ENCODE measurements at places on chromosomes 1 and 21. TPM values are rescaled to one million over a fixed set of nuclear protein-coding genes. Genes with fewer than 3 reads are reported as not detected.

DNA sequence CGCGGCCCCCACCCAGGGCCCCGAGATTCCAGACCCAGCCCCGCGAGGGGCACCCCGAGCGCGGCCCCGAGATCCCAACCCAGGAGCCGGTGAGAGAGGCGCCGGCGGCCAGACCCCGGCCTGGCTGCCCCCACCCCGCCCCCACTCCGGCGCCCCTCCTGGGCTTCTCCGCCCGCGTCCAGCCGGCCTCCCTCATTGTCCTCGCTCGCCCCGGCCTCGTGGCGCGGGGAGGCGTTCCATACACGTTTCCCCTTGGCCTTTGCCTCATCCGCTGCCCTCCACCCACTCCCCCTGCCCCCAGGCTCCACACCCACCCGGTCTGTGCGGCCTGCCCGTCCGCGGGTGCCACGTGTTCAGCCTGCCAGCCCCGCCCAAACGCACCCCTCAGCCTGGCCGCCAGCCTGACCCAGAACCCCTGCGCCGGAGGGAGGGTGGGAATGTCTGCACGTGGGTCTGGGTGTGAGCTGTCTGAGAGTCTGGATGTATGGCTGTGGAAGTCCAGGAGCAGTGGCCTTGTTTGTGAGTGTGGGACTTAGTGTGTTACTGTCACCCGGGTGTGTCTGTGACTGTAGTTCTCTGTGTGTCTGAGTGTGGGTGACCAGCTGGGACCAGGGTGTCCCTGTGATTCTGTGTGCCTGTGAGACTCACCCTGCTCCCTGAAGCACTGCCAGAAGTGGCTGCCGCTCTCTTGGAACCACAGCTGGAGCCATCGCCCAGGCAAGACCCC is 681 bp downstream of the B4GALT2 start:
- H3K27ac ChIP-seq, result no peak overlapping the region
- peaks cover 17% of the 10 kb centered on the region for H3K36me3 ChIP-seq
- H3K4me3 ChIP-seq, result peak overlapping the region; percentile 95
- no peak for DNase-seq
- H3K27me3 ChIP-seq, result no peaks in the 10 kb centered on the region

DNA sequence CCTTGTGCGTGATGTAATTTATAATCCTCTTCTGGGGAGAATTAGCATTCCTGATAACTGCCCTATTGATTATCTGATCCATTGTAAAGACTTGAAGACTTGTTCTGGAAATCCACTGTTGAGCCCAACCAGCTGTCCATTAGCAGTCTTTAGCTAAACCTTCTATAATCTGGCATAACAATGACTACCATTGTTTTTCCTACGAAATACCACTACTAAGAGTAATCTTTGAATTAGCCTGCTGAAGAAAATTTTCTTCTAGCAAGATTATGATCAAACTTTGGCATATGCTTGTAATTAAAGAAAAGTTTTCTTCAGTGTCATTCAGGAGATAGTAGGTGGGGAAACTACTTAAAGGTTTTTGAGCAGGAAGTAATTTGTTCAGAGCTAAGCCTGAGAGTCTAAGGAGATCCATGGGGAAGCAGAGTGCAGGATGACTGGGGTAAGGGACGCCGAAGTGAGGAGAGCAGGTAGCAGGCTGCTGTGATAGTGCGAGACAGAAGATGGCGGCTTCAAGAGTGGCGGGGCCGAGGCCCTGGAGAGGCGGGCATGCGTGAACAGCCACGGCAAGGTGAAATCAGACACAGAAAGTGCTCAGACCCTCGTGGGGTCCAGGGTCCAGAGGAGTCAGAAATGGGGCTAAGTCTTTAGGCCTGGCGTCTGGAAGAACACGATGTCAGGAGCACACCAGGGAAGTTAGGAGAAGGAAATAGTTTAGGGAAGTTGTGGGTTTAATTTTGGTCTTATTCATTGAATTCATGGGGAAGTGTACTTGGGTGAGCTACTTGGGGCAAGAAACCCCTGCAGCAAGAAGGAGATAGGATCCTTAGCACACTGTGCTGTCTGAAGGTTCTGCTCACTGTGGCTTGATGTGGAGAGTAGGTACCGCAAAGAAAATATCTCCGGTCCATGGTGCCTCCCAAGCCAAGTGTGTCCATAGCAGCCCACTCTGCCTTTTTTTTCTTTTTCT is 112.6 kb upstream of the ADAR start:
- no peak overlapping the region for H3K4me3 ChIP-seq
- no peak for DNase-seq
- peaks cover 13% of the 10 kb centered on the region for H3K27me3 ChIP-seq
- H3K4me1 ChIP-seq, result peaks cover 15% of the 10 kb centered on the region

- DNase-seq, result no peak
- no peaks in the 10 kb centered on the region for H3K27me3 ChIP-seq
- H3K36me3 ChIP-seq, result no peaks in the 10 kb centered on the region
- no peaks in the 10 kb centered on the region for H3K4me1 ChIP-seq
Measured at GRCh38 chr1:98292994-98293393, 368.5 kb upstream of the SNX7 start.

SHISA4 gene
- total RNA-seq, result 0.37 TPM

ATP5PF gene
- 35.7 TPM for total RNA-seq

DNA sequence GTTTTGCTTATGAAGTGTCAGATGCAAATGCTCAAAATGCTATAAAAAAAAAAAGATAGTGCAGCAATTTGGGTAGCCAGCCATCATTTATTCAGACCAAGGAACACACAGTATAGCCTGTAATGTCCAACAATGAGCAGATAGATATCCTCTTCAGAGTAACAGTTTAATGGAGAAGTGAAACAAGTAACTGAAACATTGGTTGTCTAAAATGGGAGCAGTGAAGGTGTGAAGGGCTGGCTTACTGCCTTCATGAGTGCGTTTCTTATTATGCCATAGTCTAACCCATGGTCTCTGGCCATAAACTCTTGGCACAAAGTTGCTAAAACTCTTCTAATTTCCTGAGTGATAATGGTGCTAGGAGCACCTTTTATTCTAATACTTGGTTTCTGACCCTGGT is 11.4 kb downstream of the RGS5 start:
- no peaks in the 10 kb centered on the region for H3K36me3 ChIP-seq
- no peak overlapping the region for H3K4me3 ChIP-seq
- H3K4me1 ChIP-seq, result no peaks in the 10 kb centered on the region
- no peak overlapping the region for H3K27ac ChIP-seq
- H3K27me3 ChIP-seq, result peaks cover 11% of the 10 kb centered on the region

Measured in T-helper 17 cell (primary cell).